Effector memory CD4-positive, alpha-beta T cell (primary cell): ENCODE measurements at places on chromosomes 1 and 21.
A peak's percentile ranks its signal among the peaks of the same experiment; 100 is the strongest.

DNA sequence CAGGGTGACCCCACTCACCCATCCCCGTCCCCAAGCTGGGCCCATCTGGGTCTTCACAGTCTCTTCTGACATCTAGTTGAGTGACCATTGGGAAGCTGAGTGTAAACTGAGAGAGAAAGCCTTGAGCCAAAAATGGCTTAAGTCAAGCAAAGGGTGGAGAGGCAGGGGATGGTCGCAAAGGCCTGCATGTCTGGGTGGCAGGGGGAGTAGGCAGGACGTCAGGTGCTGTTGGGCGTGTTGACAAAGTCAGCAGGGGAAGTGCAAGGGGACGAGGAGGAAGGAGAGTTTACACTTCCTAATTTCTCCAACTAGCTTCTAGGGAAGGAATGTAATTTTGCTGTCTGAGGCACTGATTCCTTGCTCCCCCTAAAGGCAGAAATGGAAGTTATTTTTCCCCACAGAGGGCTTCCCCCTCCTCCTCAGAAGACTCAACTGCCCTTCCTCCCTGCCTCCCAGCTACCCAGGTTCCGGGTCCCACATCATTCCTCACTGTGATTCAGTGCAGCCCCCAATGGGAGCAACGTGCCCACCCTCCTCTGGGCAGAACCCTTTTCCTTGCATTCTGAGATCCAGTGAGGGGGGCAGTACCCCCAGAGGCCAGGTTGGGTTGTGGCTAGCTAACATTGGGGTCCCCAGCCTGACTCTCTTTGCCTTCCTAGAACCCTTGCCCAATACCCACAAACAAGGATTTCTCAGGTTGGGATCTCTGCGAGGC is 1.2 kb upstream of the ADORA1 start:
- no peak overlapping the region for H3K27ac ChIP-seq
- no peak for DNase-seq

GRCh38 chr1:191993549-191993948 is 164.7 kb upstream of the RGS18 start:
- H3K27ac ChIP-seq: no peak overlapping the region
- no peaks in the 10 kb centered on the region for H3K27me3 ChIP-seq
- no peaks in the 10 kb centered on the region for H3K36me3 ChIP-seq
- no peaks in the 10 kb centered on the region for H3K4me1 ChIP-seq

- H3K27me3 ChIP-seq: no peaks in the 10 kb centered on the region
- no peak for DNase-seq
- peak overlapping the region; percentile 82 for H3K27ac ChIP-seq
- peaks cover 3% of the 10 kb centered on the region for H3K36me3 ChIP-seq
- peaks cover 63% of the 10 kb centered on the region for H3K4me1 ChIP-seq
Measured at GRCh38 chr1:154407198-154408091, 2.3 kb downstream of the IL6R start.

DNA sequence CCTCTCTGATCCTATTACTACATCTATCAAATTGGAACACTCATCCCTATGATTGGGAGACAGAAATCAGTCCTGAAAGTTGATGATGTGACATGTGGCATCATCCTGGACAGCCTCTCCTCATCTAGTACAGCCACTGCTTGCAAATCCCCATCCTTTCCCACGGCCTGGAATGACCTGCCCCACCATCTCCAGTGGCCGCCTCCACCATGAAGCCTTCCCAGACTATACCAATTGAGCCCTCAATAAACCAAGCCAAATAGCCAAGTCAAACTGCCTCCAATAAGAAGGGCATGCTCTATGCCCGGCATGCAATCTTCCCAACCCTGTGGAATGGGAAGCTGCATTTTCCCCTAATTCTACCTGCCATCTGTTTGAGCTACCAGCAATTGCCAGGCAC is 561 bp upstream of the ARHGEF19 start:
- no peak overlapping the region for H3K4me3 ChIP-seq
- H3K36me3 ChIP-seq: no peaks in the 10 kb centered on the region
- no peak overlapping the region for H3K27ac ChIP-seq

DNA sequence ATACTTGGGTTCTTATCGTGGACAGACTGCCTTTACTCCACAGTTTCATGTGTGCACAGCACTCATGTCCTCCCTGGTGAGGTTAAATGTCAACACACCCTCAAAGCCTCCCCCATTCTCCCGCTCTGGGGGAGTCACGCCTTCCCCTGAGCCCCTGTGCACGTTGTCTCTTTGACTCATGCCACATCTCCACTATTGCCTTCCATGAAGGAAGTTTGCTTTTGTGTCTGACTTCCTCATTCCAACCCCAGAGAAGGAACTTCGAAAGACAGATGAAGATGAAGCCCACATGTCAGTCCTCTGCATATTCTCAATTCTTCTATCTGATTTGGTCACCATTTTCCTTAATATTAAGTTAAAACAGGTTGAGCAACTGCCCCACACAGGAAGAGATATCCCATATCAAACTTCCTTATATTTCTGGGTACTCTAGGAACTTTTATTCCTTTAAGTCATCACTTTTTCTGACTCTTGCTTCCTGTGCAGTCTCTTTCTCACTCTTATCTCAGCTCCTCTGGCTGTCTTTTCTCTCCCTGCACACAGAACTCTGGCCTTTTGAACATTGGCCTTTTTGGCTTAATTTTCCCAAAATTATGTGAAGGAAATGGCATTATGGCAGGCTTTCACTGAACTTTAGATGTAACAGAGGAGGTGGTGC is 41.5 kb downstream of the C4BPA start:
- no peaks in the 10 kb centered on the region for H3K36me3 ChIP-seq
- no peaks in the 10 kb centered on the region for H3K4me1 ChIP-seq
- H3K4me3 ChIP-seq: no peak overlapping the region
- no peak overlapping the region for H3K27ac ChIP-seq

DNA sequence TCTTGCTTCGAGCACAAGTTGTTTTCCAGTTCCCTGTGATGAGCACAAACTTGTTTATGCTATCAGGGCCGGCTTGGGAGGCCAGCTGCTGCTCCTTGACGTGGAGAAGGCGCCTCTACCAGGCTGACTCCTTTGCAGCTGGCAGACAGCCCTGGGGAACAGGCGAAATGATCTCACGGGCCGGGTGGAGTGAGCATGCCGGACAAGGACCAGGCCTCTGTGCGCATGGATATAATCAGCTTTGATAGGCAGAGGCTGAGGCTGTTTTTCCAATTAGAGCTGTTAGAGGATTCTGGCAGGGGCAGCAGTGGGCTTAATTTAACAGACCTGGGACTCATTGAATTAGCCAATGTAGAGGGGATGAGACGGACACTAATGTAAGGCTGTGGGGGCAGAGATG is 38.9 kb downstream of the FAM163A start:
- H3K4me1 ChIP-seq: no peaks in the 10 kb centered on the region
- H3K4me3 ChIP-seq: no peak overlapping the region
- DNase-seq: no peak
- H3K36me3 ChIP-seq: no peaks in the 10 kb centered on the region
- H3K27ac ChIP-seq: no peak overlapping the region
- no peaks in the 10 kb centered on the region for H3K27me3 ChIP-seq

DNA sequence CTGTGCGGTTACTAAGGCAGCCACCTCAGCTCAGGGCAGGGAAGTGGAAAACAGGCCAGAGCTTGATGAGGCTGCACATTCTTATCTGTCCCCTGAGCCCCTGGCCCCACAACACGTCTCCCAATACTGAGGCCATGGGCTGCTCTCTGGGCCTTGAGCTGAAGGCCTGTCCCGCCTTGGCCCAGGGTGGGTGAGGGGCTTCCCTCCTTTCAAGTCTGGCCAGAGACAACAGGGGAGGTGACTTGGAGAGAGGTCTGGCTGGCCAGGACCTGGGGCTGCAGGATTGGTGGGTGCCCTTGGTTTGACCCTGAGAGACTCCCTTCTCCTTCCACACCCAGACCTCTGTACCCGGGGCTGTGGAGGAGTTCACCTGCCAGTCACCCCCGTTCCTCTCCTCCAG is 563.8 kb downstream of the PTPRU start:
- H3K27ac ChIP-seq: no peak overlapping the region
- no peaks in the 10 kb centered on the region for H3K4me1 ChIP-seq
- H3K36me3 ChIP-seq: no peaks in the 10 kb centered on the region
- H3K4me3 ChIP-seq: no peak overlapping the region
- no peak for DNase-seq
- H3K27me3 ChIP-seq: no peaks in the 10 kb centered on the region

DNA sequence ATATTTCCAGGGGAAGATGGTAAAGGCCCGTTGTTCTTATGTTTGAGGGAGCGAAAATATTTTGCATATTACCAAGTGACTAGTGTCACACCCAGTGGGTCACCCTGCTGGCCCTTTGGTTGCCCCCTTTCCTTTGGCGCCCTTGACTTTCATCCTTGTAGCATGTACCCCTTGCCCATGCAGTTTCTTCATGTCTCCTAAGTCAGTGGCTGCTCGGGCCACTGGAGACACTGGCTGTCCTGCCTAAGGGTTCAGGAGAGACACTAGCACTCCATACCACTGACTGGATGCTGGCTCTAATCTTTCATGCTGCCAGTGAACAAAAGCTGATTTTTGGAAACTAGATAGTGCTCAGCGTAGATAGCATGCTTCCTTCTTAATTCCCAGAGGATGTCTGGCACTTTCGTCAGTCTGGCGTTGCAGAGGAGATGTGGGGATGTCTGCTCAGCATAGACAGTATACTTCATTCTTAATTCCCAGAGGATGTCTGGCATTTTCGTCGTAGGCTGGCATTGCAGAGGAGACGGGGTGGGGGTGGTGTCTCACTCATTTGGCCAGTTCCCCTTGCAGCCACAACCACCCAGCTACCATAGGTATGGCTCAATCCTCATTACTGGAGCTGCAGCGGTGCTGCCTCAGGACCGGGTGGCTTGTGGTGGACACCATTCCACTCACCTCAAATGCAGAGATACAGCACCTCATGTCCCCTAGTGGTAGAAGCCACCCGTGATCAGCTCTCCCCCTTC is 770.9 kb upstream of the TPTE start:
- no peak overlapping the region for H3K4me3 ChIP-seq
- no peaks in the 10 kb centered on the region for H3K36me3 ChIP-seq
- no peaks in the 10 kb centered on the region for H3K27me3 ChIP-seq
- H3K4me1 ChIP-seq: no peaks in the 10 kb centered on the region
- no peak for DNase-seq
- H3K27ac ChIP-seq: no peak overlapping the region

DNA sequence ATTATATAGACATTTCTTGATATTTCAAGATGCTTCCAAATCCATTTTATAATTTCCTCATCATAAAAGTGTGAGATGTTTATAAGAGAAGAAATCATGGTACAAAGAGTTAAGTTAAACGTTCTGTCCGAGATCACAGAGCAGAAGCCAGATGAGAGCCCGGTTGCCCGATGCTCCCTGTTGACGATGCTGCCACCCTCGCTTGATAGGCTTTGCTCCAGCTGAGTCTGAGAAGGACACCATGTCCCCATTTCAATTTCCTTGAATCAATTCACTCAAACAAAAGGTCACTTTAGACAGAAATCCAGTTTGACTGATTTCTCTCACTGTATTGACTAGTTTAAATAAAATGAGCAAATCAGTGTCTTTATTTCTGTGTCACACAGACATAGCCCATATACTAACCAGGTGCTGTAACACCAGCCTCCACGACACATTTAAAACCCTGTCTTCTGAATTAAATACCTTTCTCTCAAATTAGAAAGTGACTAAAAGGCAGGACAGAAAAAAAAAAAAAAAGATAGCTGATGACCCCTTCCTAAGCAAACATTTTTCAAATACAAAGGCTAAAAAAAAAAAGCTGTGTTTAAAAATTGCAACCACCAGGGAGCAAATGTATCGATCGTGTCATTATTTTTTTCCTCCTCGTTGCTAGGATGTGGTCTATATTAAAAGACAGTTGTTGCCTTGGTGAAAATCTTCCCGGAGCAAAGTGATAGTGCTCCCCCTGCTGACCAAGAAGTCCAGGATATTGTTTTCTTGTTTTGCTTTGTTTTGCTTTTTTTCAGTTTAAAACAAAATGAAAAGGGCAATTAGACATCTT is 35.2 kb downstream of the DNASE2B start:
- peak overlapping the region; percentile 65 for H3K27ac ChIP-seq
- peak overlapping the region; percentile 10 for H3K4me3 ChIP-seq
- H3K4me1 ChIP-seq: peaks cover 11% of the 10 kb centered on the region
- DNase-seq: peak; percentile 48
- H3K36me3 ChIP-seq: no peaks in the 10 kb centered on the region
- H3K27me3 ChIP-seq: no peaks in the 10 kb centered on the region

- DNase-seq: no peak
- no peaks in the 10 kb centered on the region for H3K4me1 ChIP-seq
- H3K27me3 ChIP-seq: no peaks in the 10 kb centered on the region
- no peak overlapping the region for H3K4me3 ChIP-seq
- no peak overlapping the region for H3K27ac ChIP-seq
Measured at GRCh38 chr1:232568906-232569553, 60.9 kb downstream of the SIPA1L2 start.

- peaks cover 5% of the 10 kb centered on the region for H3K4me1 ChIP-seq
- no peak for DNase-seq
- no peaks in the 10 kb centered on the region for H3K36me3 ChIP-seq
- peak overlapping the region; percentile 68 for H3K4me3 ChIP-seq
- H3K27ac ChIP-seq: no peak overlapping the region
Measured at GRCh38 chr1:246724731-246725095, 504 bp downstream of the SCCPDH start.

DNA sequence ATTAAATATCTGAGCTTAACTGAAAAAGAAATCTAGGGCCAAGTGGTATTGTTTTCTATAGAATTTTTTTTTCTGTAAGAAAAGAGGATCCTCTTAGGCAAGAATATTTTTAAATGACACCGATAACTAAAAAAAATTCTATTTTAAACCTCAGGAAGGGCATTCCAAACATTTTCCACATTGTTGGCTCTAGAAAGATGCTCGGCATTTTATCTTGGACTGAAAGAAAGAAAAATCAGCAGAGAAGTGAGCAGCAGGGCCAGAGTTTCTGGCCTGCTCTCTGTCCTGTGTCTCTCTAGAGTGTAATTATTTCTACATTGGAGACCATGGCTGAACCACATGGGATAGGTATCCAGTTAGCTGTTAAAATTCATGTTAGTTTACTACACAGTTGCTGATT is 192.5 kb upstream of the GREM2 start:
- no peaks in the 10 kb centered on the region for H3K4me1 ChIP-seq
- DNase-seq: no peak
- no peaks in the 10 kb centered on the region for H3K36me3 ChIP-seq
- H3K4me3 ChIP-seq: no peak overlapping the region
- H3K27me3 ChIP-seq: no peaks in the 10 kb centered on the region

- H3K27ac ChIP-seq: no peak overlapping the region
- no peak overlapping the region for H3K4me3 ChIP-seq
- H3K36me3 ChIP-seq: no peaks in the 10 kb centered on the region
- H3K4me1 ChIP-seq: no peaks in the 10 kb centered on the region
- H3K27me3 ChIP-seq: no peaks in the 10 kb centered on the region
Measured at GRCh38 chr1:69639159-69639558, 71.4 kb downstream of the LRRC7 start.

GRCh38 chr1:147475488-147475887 is 65.8 kb upstream of the BCL9 start:
- no peaks in the 10 kb centered on the region for H3K27me3 ChIP-seq
- no peaks in the 10 kb centered on the region for H3K36me3 ChIP-seq
- no peak overlapping the region for H3K4me3 ChIP-seq
- no peaks in the 10 kb centered on the region for H3K4me1 ChIP-seq

- no peaks in the 10 kb centered on the region for H3K4me1 ChIP-seq
- DNase-seq: no peak
- H3K27me3 ChIP-seq: no peaks in the 10 kb centered on the region
- H3K4me3 ChIP-seq: no peak overlapping the region
- H3K36me3 ChIP-seq: no peaks in the 10 kb centered on the region
- no peak overlapping the region for H3K27ac ChIP-seq
Measured at GRCh38 chr1:203505526-203506204, 11.7 kb downstream of the OPTC start.
